ENCODE measurements at places on chromosomes 3 and 15. TPM values are rescaled to one million over a fixed set of nuclear protein-coding genes. Genes with fewer than 3 reads are reported as not detected.

The RAB6B gene
- total RNA-seq: 2.7 TPM

The USP13 gene
- 12.5 TPM for total RNA-seq

The DET1 gene
- 1.9 TPM for total RNA-seq

The CP gene
- not detected for total RNA-seq

The TRIM42 gene
- total RNA-seq: not detected

The CTXN2 gene
- total RNA-seq: not detected

The NOX5 gene
- not detected for total RNA-seq

The ABI3BP gene
- not detected for total RNA-seq

The CPNE9 gene
- not detected for total RNA-seq

The NMD3 gene
- total RNA-seq: 70.8 TPM

The ACKR2 gene
- 0.44 TPM for total RNA-seq

The SCAANT1 gene
- not detected for total RNA-seq

The ALG1L2 gene
- not detected for total RNA-seq

The STIMATE gene
- 13.0 TPM for total RNA-seq

The P3H2 gene
- total RNA-seq: not detected

The SPG21 gene
- total RNA-seq: 69.3 TPM

The LRTM1 gene
- not detected for total RNA-seq

The CRBN gene
- 45.4 TPM for total RNA-seq

The SECISBP2L gene
- 24.6 TPM for total RNA-seq

The STAC gene
- total RNA-seq: not detected

The STRIT1 gene
- not detected for total RNA-seq

The TM4SF18 gene
- not detected for total RNA-seq

The CCR4 gene
- 137 TPM for total RNA-seq

The SIN3A gene
- 80.1 TPM for total RNA-seq

The OXTR gene
- 1.1 TPM for total RNA-seq

The GP5 gene
- total RNA-seq: 0.31 TPM

The BUB1B gene
- 96.1 TPM for total RNA-seq

The GOLGA6L10 gene
- 1.3 TPM for total RNA-seq

The COLQ gene
- 1.4 TPM for total RNA-seq

The POLQ gene
- 25.1 TPM for total RNA-seq

The ADIPOQ gene
- total RNA-seq: not detected

The ITGB5 gene
- total RNA-seq: 1.5 TPM

The MAP1A gene
- total RNA-seq: 1.5 TPM

The CASR gene
- 0.14 TPM for total RNA-seq

The ROBO1 gene
- total RNA-seq: not detected

The XCR1 gene
- total RNA-seq: not detected

Data from activated CD4-positive, alpha-beta memory T cell treated with anti-CD3 and anti-CD28 coated beads for 36 hours (primary cell).